ENCODE measurements at places on chromosomes 7 and 10.
A peak's percentile ranks its signal among the peaks of the same experiment; 100 is the strongest.

DNA sequence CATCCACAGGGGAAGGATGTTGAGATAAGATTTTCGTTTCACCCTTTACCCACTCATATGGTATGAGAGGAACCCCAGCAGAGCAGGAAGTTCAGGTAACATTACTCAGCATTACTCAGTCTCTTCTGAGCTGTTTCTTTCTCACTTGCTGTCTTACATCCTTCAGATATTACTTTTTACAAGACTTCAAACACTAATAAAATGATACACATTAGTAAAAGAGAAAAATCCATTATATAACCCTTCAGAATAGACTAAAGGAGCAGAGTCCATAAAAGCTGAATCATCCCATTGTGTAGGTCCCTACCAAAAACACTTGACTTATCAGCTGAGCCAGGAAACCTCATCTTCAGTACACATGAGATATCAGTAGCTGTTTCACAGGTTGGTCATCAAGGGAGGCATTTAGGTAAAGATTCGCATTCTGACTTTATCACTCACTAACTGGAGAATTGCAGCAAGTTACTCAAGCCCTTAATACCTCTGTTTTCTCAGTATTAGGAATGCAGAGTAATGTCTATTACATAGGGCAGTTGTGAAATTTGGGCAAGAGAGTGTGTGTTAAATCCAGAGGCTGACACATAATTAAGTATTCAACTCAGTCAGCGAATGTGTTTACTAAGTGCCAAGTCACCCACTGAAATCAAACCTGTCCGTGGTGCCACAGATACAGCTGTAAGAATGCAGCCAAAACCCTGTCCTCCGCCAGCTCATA is 44.7 kb downstream of the KLF6 start:
- DNase-seq = no peak

- DNase-seq = no peak
Measured at GRCh38 chr10:63206576-63206975, 73.4 kb downstream of the NRBF2 start.

- no peak for DNase-seq
Measured at GRCh38 chr10:72886621-72887020, 6.9 kb upstream of the OIT3 start.

DNA sequence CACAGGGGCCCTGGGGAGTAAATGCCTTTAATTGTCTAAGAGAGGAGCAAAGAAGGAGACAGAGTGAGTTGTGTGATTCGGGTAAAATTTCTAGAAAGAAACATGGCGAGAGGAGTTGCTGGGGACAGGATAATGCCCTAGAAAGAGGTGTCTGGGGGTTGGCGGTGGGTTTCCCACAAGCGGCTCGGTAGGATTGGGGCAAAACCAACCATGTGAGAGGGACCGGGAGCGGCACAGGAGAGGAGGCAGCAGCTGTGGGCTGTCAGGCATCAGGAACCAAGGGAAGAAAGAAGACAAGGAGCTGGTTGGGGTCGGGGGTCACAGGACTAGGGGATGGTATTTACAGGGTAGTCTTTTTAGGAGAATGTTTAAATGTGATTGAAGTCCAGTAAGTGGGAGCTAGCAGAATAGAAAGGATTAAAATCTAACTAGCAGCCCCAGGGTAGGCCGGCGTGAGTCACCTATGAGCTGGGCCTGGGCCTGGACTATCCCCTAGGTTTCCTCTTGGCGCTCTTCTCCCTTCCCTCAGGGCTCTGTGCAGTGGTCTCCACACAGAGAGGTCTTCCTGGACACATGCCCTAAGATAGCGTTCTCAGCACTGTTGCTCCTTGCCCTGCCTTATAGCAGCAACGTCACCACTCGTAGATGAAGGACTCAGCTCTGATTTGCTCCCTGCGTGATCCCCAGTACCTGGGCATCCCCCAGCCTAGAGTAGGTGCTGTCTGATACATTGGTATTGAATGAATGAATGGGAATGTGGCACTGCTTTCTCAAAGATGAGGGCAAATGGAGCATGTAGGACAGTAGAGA is 32.6 kb downstream of the IKZF1 start:
- no peak for DNase-seq

GRCh38 chr7:41917-42565 is 150.3 kb upstream of the FAM20C start:
- DNase-seq = no peak

DNA sequence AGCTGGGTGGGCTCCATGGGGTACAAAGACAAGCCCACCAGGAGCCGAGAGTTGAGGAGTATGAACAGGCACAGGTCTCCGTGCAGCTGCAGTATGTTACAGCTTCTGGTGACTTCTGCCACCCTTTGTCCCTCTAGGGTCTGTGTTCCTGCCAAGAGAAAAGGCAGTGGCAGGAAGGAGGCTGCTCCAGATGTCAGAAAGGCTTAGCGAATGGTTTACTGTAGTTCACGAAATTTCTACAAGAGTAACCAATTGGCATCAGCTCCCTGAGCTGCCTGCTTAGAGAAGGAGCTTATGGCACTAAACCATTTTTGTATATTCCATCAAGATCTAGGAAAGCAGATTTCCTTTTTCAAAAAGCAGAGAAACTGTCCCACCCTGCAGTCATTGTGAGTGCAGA is 48.2 kb upstream of the TMEM72 start:
- no peak for DNase-seq

GRCh38 chr10:103668351-103669242 is 175.1 kb downstream of the NEURL1 start:
- DNase-seq = no peak

DNA sequence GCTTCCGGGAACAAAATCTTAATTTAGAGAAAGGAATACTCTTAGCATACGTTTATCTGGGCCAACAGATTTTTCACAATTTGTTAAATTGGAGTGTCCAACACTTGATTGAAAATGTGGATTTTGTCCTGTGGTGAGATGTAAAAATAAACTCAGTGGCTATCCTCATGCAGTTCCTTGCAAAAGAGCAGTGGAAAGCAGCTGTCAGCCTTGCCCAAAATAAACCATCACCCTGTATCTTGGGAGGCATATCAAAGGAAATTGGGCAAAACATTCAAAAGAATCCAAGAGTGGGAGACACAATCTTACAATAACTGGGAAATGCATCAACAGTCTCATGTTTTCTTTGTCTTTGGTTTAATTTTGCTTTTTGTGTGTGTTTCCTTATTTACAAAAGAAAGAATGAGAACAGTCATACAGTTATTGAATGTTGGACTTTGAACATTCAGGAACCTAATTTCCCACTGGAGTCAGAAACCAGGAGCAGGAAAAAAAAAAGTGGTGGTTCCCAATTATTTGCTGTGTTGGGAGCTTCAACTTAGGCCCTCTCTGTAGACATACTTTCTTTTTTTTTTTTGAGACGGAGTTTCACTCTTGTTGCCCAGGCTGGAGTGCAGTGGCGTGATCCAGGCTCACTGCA is 44.4 kb upstream of the DGKI start:
- DNase-seq = no peak

GRCh38 chr10:103685880-103686669 is 169.3 kb downstream of the SH3PXD2A start:
- DNase-seq = peak; percentile 71

- DNase-seq = no peak
Measured at GRCh38 chr7:146922782-146923181, 806.2 kb downstream of the CNTNAP2 start.

- no peak for DNase-seq
Measured at GRCh38 chr10:84945791-84946190, 617.4 kb downstream of the CCSER2 start.

GRCh38 chr7:43750016-43750887 is 8.2 kb upstream of the BLVRA start:
- DNase-seq = no peak

GRCh38 chr10:84665883-84666463 is 337.6 kb downstream of the CCSER2 start:
- no peak for DNase-seq

GRCh38 chr7:34487391-34488115 is 170.5 kb upstream of the NPSR1 start:
- DNase-seq = no peak

DNA sequence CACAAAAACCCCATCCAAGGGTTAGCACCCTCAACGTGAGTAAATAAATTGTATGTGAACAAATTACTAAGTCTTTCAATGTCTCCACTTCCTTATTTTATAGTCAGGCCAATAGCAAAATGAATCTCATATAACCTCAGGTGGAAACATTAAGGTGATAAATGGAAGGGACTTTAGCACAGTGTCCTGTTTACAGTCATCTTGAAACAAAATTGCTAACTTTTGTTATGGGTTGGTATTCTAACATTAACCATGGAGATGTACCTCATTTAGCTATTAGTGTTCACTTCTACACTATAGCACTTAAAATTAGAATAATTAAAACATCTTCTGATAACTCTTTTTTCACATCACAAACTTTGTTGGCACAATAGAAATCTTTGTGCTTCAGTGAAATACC is 255.8 kb upstream of the CNTNAP2 start:
- DNase-seq = no peak

DNA sequence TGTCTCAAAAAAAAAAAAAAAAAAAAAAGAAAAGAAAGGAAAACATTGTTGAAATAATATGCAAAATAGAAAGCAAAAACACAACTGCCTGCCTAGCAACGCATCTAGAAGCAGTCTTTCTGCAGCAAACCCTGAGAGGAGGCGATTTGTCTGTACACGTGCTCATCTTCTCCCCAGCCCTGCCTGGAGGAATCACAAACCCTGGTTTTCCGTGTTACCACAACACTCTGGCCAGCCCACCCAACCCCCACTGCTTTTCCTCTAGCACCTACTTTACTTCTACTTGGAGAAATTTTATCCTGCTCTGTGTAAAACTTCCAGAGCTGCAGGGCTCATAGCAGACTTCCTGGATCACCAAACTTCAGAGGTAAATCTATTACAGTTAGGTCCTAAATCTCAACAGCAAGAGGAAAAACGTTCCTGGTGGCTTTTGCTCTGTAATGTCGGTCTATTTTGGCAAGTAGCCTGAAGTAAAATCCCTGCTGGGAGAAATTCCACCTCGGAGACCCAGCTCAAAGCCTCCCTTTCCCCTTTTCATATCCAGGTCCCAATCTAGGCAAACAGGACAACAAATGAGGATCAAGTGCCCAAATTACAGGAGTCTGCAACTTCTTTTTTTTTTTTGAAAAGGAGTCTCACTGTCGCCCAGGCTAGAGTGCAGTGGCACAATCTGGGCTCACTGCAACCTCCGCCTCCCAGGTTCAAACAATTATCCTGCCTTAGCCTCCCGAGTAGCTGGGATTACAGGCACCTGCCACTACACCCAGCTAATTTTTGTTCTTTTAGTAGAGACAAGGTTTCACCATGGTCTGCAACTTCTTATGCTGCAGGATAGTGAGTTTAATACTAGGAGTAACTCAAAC is 91.6 kb downstream of the DNMBP start:
- DNase-seq = no peak

DNA sequence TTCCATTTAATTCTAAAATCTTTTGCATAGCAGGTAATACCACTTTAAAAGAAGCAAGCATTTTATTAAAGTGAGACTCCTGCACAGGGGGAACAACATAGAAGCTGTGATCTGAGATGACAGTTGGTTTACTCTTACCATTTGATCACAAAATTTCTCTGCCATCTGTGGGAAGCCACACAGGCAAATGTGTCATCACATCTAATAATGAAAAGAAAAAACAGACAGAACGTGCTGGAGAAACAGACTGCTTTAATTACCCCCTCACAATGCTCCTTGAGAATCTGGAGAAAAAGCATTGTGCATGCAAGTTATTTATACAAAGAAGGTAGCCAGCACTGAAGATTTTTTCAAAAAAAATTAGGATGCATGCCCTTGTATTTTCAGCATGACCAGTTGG is 165.2 kb upstream of the PTER start:
- DNase-seq = no peak

DNA sequence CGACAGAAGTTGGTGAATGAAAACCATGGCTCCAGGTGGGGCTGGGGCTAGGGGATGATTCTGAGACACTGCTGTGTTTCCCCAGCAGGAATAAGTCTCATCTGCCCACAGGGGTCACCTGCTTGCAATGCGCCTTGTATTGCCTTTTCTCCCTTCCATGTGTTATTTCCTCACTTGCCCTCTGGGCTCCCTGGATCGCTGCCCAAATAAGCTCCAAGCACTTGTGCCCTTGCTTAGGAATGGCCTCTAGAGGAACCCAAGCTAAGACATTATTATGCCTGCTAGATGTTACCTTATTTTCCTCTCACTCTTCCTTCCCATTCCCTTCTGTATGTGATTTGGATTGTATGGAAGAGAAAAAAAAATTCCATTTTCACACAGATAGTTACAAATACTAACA is 24.8 kb upstream of the PLPP4 start:
- DNase-seq = no peak

DNA sequence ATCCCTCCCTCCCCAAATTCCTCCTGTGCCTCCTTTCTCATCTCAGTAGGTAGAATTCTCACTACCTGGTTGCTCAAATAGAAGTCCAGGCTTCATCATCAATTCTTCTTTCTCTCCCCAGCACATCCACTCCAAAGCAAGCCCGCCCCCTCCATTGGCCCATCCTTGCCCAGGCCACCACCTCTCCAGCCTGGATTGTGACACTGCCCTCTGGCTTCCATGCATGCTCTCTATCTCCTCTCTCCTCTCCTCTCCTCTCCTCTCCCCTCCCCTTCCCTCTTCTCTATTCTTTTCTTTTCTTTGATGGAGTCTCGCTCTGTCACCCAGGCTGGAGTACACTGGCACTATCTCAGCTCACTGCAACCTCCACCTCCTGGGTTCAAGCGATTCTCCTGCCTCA is 144.9 kb downstream of the UBE2H start:
- DNase-seq = no peak

DNA sequence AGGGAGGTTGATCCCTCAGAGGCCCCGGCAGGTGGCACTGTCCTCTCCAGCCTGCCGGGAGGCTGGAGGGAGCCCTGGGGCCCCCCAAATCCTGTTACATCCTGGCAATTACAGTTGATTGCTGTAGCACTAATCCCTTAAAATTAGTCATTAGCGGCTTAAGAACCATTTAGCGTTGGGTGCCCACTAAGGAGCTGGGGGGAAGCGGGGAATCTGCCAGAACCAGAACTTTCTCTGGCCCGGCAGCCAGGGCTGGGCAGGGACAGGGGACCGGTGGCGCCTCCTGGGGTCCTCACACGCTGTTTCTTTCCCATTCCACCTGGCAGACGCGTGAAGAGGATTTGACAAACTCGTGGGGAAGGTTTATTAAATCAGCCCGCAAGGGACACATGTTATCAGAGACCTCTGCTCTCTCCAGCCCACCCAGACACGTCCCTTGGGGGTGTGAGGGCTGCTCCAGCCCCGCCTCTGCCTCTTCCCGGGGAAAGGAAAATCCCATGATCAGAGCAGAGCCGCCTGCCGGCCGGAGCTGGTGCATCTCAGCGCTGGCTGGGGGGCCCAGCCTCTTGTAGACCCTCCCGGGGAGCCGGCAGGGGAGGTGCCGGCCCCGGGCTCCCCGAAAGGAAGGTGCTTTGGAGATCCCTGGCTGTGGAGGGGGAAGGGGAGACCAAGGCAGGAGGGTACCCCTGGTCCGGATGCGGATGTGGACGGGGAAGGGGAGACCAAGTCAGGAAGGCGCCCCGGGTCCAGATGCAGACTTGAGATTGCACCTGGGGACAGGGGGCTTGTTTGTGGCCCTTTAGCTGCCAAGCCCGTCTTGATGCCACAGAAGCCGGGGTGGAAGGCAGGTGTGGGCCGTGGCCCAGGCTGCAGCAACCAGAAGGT is 142.7 kb downstream of the ELFN1 start:
- DNase-seq = no peak

GRCh38 chr7:157527686-157528085 is 190.9 kb downstream of the DNAJB6 start:
- DNase-seq = no peak

GRCh38 chr7:55021053-55021452 is 2.2 kb downstream of the EGFR start:
- DNase-seq = no peak
